ENCODE measurements at places on chromosomes 4 and X. TPM values are rescaled to one million over a fixed set of nuclear protein-coding genes. Genes with fewer than 3 reads are reported as not detected.

The NDP gene
- not detected for total RNA-seq

The RNF212 gene
- 1.2 TPM for total RNA-seq

The LAMTOR3 gene
- 28.2 TPM for total RNA-seq

The DMD gene
- 0.01 TPM for total RNA-seq

The AMBN gene
- not detected for total RNA-seq

The KCND1 gene
- 1.1 TPM for total RNA-seq

The CXXC4 gene
- not detected for total RNA-seq

The FGFBP2 gene
- not detected for total RNA-seq

The DKC1 gene
- total RNA-seq: 211 TPM

The SOX3 gene
- not detected for total RNA-seq

The AFAP1 gene
- total RNA-seq: 32.5 TPM

The SCML1 gene
- 5.7 TPM for total RNA-seq

The EDA gene
- total RNA-seq: 0.94 TPM

The SPATA18 gene
- total RNA-seq: 4.5 TPM

The CLTRN gene
- 1.3 TPM for total RNA-seq

The LIN54 gene
- total RNA-seq: 6.8 TPM

The FHIP1A gene
- 0.43 TPM for total RNA-seq

The NSG1 gene
- 0.96 TPM for total RNA-seq

The UGT2B15 gene
- total RNA-seq: 0.14 TPM

The CT45A3 gene
- not detected for total RNA-seq

The GAB3 gene
- 0.28 TPM for total RNA-seq

The PRKG2 gene
- total RNA-seq: 0.83 TPM

The AVPR2 gene
- not detected for total RNA-seq

The HTR2C gene
- not detected for total RNA-seq

The CASP3 gene
- 19.5 TPM for total RNA-seq

The SPIN4 gene
- 5.4 TPM for total RNA-seq

The MFAP3L gene
- 6.2 TPM for total RNA-seq

The SUPT20HL1 gene
- total RNA-seq: not detected
